ENCODE measurements at places on chromosomes 4 and X.

GRCh38 chr4:790466-790820 is 35.5 kb downstream of the CPLX1 start:
- no peak for DNase-seq

- DNase-seq, result no peak
These were observed 49.5 kb downstream of the CD99L2 start for GRCh38 chrX:150848914-150849365.

GRCh38 chr4:22487328-22487727 is 28.5 kb downstream of the ADGRA3 start:
- DNase-seq, result no peak

GRCh38 chr4:130653842-130654241 is 1557.9 kb downstream of the C4orf33 start:
- DNase-seq, result no peak

DNA sequence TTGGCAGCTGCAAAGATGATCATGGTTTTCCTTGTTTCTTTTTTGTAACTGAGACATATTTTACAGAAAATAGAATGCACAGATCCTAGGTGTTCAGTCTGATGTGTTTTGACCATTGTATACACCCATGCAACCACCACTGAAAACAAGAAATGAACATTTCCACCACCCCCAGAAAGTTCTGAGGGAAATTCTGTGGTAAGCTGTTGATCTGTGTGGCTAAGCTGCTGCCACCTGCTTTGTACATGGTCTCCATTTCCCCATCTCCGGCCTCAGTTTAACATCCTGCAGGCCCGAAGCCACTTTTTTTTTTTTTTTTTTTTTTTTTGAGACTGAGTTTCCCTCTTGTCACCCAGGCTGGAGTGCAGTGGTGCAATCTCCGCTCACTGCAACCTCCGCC is 65.3 kb downstream of the NYX start:
- no peak for DNase-seq

GRCh38 chrX:1521459-1521956 is 15.5 kb downstream of the P2RY8 start:
- DNase-seq, result peak; percentile 42

GRCh38 chr4:101835121-101835904 is 44.8 kb downstream of the BANK1 start:
- DNase-seq, result no peak

DNA sequence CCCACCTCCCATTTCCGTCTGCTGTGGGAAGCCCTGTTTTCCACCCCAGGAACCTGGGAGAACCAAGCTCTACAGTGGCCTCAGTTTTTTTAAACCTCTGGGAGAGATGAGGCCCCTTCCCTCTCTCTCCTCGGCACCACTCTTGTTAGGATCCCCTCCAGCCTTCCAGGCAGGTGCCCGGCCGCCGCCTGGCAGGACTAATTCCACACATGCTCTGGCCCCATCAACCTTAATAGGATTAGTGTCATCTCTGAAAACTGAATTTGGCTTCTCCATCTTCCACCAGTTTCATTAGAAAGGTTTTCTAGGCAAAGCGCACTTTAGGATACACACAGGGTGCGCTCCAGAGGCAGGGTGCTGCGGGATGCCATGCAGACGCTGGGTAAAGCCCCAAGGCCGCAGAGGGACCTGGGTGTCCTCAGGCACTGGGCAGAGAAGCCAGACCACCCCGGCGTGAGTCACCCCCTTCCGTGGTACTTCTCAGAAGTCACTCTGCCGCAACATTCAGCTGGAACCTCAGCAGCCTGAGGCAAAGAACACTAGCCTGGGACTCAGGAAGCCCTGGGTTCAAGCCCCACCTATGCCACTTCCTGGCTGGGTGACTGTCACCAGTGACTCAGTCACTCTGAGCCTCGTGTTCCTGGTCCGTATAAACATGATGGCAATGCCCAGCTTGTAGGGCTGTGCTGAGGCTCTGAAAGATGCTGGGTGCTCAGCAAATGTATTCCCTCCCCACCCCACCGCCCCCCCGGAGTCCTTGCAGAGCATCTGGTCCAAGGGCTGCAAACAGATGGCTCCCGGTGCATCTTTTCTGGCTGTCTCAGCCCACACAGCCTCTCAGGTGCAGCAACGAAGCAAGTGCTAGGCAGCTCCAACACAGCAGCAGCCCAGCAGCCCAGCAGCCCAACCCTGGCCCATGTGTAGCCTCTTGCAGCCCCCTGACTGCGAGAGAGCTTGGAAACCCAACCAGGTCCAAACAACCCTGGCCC is 29.1 kb downstream of the PPP2R2C start:
- no peak for DNase-seq

Data from NT2/D1 (cell line).